Posterior cingulate gyrus (tissue), 11 donors: ENCODE measurements at places on chromosomes 6 and 20.
A peak's percentile ranks its signal among the peaks of the same experiment; 100 is the strongest.

GRCh38 chr6:79189760-79190350 is 44.6 kb downstream of the HMGN3 start:
- no peak for DNase-seq

DNA sequence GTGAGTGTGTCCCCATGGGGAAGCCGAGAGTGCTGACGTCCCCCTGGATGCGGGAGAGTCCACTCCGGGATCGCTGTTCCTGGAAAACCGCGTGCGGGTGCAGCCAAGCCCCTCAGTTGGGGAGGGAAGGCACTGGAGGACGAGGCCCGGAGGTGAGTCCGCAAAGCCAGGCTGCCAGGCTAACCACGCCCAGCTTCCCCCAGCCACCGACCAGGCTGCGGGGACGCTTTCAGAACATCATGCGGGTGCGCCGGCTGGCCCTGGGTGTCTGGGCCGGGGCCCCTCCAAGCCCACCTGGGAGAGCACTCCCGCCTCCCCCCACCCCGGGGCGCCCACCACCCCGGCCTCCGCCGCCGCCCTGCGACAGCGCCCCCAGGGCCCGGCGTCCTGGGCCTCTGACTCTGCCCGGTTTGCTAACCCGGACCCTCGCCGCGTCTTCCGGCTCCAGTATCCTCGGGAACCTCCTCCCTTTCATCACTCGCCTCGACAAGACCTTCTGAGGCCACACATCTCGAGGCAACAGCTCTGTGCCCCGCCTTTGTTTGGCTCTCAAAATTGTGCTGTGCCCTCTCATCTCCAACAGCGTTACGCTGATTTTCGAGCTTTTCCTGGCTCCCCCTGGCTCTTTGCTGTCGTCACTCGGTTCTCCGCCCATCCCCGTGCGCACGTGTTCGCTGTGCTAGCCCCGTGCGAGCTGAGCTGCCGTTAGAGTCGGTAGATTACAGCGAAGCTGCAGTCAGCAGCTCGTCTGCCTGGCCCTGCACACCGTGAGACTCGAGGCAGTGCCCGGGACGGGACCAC is 47.1 kb upstream of the ENTPD6 start:
- DNase-seq, result peak; percentile 77

DNA sequence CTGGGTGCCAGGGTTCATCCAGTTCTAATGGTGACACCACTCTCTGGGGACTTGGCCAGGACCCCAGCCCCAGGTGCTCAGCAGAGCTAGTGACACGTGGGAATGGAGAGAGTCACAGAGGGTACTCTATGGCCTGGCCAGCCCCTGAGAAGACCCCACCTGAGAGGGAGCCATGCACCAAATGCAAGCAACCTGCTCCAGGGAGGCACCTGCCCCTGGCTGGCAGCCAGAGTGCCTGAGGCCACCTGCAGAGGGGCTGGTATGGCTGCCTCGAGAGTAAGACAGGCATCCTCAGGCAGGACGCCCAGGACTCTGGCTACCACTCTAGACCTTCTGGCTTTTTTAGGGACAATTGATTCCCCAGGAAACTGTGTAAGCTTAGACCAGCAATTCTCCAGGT is 38.6 kb upstream of the CST7 start:
- DNase-seq, result no peak

DNA sequence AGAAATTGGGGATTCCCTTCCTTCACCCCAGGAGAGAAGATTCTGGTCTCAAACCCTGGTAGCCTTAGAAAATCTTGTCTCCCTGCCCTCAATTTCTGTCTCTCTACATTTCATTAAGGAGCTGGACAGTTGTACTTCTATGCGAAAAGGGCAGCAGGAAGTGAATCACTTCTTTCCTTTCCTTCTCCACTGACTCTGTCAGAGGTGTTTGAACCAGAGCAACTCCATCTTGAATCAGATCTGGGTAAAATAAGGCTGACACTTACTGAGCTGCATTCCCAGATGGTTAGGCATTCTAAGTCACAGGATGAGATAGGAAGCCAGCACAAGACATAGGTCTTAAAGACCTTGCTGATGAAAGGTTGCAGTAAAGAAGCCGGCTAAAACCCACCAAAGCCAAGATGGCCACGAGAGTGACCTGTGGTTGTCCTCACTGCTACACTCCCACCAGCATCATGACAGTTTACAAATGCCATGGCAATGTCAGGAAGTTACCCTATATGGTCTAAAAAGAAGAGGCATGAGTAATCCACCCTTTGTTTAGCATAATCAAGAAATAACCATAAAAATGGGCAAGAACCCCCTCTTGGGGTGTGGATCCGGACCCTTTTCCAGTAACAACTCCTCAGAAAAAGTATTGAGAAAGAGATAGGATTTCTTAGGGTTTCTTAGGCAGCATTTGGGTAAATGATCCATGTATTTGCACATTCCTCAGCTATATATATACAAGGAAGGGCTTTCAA is 95.8 kb upstream of the PLCB4 start:
- no peak for DNase-seq

DNA sequence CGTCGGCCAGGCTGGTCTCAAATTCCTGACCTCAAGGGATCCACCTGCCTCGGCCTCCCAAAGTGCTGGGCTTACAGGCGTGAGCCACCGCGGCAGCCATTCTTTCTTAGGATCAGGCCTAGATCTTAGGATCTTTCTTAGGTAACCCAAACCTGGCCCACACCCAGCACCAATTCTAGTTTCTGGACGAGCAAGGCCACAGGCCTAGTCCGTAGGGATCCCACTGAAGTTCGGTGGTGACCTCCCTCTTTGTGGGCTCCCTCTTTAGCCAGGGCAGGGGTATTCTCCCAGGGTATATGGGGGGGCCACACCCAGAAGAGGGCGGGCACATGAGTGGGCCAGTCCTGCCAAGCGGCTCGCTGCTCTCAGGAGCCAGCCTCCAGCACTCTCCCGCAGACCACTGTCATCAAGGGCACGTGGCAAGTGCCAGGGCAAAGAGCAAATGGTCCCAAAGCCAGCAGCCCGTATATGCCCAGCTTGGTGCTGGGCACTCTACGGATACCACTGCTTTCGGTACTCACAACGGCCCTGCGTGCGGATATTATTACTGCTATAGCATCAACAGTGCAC is 6.5 kb downstream of the PXDC1 start:
- DNase-seq, result no peak

DNA sequence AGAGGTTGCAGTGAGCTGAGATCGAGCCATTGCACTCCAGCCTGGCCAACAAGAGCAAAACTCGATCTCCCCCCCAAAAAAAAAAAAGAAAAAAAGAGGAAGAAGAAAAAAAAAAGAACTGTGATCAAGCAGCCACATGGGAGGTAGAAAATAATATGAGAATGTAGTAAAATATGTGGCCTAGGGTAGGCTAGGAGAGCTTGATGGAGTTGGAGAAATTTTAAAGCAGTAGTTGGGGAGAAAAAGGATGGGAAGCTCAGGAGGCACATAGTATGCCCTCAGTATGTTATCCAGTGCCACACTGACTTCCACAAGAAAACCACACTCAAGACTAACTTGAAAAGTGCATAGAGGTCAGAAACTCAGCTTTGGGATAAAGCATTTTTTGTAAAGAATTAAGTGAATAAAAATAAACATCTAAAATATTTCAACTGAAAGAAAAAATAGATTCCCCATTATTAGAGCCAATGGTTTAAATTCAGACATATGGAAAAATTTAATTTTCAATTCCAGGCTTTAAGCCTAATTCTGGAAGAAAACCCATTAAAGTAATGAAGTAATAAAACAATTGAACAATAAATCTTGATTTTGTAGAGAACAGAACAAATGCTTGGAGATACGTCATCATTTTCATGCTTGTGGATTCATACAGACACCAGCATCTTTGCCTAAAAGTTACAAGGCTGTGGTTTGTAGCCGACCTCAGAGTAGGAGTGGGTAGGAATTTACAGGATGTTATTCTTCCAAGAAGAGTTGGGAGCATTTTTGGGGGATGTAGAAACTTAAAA is 34.7 kb downstream of the PLEKHG1 start:
- no peak for DNase-seq

DNA sequence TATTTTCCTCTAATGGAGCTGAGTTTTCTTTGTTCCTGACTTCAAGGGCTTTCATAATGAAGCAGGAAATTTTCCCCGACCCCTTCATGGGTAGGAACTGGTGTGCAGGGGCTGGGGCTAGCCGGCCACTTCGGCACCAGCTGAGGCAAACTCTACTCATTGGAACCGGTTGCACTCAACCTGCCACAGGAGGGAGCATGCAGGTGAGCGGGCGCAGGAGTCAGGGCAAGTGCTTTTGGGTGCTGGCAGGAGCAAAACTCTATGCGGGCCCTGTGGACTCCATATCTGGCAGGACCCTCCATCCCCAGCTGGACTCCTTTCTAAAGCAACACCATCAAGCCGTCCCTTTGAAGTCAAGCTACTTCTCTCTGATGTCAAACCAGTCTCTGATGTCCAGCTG is 244.2 kb downstream of the EPM2A start:
- DNase-seq, result no peak

DNA sequence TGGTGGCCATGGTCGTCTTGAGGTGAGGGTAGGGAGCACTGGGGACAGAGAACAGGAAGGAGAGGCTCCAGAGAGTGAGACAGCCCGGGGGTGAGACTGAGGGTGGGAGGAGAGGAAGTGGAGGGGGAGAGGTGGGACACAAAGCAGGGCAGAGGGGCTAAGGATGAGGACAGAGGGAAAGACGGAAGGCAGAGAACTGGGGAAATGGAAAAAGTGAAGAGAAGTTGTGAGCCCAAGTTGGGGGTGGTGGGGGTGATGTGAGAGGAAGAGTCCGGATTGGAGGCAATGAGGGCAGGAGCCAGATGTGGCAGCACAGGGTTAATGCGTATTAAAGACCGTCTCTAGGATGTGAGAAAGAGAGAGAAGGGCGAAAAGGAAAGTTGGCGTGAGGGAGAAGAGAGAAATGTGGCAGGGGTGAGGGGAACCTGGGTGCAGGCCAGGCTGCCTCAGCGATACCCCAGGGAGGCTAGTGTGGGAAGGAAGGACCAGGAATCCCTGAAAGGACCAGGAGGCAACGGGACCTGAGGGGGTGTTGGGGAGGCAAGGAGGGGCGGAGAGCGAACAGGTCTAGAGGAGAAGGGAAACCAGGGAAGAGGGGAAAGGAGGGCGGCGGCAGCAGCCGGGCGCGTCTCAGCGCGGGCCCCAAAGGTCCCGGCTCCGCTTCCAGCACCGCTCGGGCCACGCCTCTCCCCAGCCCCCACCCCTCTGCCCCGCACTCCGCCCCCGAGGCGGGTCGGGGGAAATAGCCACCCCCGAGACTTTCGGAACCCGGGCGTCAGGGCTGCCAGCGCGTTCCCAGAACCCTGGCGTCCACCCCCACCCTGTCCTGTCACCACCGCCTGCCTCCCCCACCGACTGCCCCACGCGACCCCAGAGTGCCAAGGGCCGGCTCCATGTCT is at the start of gene PPP1R18:
Gene PPP1R18, minus strand, starts transcription at position 637 of the 899 bp plus-strand sequence. Its CDS starts 627 bp downstream, at position 10.
- DNase-seq, result peak; percentile 42

- no peak for DNase-seq
Observed at GRCh38 chr6:33420491-33421343, 852 bp downstream of the SYNGAP1 start.

DNA sequence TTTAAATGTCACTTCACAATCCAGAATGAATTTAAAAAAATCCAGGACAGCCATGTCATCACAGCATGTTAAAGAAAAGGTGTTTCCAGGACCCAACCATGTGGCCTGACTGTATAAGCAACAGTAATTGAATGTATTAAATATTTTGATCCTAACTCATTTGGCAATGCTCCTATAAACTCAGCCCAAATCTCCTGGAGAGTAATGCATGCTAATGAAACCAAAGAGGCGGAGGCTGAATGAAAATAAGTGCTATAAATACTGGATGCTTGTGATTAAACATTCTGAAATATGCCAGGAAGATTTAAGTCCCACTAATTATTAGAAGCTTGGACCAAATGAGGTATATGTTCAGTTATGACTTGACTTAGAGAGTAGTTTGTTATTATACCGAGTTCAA is 486.8 kb downstream of the FRK start:
- no peak for DNase-seq

DNA sequence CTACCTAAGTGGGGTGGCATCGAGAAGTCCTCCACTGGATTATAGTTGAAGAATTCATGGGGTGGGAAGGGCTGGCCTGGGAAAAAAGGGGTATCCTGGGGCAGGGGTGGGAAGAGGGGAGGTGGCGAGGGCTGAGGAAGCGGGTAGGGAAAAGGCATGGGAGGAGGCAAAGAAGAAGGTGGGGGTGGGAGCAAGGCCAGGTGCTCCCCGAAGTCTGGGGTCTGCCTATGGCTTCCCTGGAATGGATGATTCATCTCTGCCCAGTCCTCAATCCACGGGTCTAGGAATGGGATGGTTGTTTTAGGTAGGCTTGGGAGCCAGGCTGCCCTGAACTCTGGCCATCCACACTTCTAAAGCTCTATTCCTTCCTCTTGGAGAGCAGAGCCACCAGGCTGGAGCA is 4.4 kb downstream of the PCED1A start:
- peak; percentile 36 for DNase-seq

DNA sequence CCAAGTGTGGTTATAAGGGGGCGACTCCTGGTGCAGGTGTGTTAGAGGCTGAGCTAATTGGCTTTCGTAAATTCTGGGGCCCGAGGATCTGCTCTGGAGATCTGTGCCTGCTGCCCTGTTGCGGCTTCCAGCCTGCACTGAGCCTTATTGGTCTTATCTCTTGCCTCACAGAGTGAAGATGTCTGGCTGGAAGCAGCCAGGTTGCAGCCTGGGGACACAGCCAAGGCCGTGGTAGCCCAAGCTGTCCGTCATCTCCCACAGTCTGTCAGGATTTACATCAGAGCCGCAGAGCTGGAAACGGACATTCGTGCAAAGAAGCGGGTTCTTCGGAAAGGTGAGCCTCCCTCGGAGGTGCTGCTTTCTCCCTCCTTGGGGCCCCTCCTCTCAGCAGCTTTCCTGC is 20.0 kb downstream of the PRPF6 start:
- no peak for DNase-seq

- DNase-seq, result no peak
Observed at GRCh38 chr6:108940741-108941140, 92.5 kb downstream of the ARMC2 start.

DNA sequence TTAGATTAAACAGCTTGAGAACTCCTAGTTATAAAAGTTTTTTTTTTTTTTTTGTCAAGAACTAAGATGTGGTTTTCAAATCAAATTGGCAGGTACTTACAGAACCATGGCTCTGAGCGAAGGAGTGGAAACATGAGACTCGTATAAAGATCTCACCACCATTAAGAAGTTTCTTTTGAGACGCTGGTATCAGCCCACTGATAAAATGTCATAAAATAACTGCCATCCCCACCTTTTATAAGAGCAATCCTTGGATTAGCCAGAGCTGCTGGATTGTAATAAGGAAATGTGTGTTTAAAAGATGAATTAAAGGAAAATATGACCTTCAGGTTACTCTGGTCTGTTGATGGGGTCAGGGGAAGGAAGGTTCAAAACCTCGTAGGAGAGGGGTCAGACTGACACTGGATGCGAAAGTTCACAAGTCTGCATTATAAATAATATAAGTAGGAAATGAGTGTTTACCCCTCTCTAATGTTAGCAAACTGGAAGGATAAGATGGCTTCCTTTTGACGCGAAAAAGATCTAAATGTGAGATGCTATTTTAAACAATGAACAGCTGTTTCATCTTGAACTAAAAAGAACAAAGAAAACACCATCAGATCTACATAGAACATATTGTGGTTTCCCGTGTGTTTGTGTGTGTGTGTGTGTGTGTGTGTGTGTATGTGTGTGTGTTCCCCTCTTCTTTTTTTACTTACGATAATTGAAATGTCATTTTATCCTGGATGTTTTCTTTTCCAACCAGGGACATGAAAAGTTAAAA is 386.8 kb upstream of the JAG1 start:
- DNase-seq, result no peak

- no peak for DNase-seq
Observed at GRCh38 chr6:131683479-131683878, 17.7 kb downstream of the OR2A4 start.
